ENCODE measurements at places on chromosomes 7 and 10.
A peak's percentile ranks its signal among the peaks of the same experiment; 100 is the strongest.

DNA sequence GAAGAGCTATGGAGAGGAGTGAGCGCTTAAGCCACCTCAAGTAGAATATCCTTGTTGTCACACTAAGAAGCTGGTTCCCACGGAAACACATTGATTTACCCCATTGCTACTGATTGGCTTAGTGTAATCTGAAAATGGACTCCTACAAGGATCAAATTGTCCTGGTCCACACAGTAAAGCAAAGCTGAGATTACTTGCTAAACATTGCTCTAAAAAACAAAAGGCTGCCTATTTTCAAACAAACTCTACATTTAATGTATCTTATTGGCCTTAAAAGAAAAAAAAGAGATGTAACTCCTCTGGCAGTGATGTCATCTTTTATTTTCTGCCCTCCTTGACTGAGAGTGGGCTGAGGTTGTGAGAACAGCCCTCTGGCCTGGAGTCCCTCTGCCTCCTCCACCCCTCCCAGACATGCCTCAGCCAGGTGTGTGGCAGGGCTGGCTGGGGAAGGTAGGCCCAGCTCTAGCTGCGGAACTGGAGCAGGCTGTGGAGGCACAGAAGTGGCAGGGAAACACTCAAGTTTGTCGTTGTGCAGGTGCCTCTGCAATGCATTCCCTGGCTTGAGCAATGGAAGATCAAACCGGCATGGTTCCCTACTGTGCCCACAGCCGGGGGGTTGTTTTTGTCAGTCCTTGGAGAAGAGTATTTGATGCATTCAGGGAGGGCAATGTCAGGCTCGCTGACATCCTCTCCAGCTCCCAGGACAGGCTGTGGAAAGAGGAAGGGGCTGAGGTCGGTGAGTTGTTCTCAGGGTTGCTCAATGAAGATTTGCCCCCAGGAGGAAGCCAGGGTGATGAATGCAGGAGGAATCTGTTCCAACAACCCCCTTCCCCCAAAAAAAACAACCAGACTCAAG lies 9.1 kb downstream of the KLF6 start:
- no peak for DNase-seq

DNA sequence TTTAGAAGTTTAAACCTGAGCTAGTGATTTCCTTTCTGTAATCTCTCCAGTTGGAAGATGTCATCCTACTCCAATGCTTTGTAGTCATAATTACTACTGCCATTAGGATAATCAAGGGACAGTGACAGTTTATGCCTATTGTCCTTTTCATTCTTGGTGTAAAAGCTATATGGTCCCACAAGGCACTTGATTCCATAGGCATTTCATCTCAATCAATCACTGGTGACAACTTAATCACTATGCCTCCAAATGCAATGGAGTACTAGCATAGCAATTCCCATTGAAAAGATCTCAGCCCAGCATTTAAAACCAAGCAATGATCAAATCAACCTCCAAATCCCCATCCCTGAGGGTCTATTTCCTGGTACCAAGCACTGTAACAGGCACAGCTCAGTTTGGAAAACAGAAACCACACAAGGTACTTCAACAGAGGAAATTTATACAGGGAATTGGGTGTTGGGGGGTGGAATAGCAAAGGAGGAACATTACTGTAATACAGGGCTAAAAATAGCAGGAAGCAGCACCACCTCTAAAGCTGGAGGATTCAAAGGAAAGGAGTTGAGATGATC lies 51.0 kb downstream of the FHIP2A start:
- no peak for DNase-seq

DNA sequence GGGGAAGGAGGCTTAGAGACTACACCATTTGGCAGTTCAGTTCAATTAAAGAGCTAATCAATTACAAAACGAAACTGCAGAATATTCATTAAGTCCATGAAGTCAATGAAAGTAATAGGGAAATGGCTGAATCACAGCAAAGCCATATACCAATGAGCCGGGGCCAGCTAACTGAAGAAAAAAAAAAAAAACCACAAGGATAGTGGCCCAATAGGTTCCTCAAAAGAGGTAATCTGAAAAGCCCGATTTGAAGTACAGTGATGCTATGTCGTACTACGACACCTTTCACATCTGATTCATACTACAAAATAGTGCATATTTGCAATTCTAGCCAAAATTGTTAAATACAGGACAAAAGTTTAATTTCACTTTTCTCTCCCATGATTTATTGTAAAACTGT lies 2.5 kb downstream of the ARHGAP12 start:
- DNase-seq: no peak

- no peak for DNase-seq
Measured at GRCh38 chr7:4127909-4128560, 554.1 kb upstream of the FOXK1 start.

GRCh38 chr10:64044098-64044497 lies 522.9 kb downstream of the REEP3 start:
- no peak for DNase-seq

GRCh38 chr10:3873728-3874461 lies 88.9 kb upstream of the KLF6 start:
- no peak for DNase-seq

DNA sequence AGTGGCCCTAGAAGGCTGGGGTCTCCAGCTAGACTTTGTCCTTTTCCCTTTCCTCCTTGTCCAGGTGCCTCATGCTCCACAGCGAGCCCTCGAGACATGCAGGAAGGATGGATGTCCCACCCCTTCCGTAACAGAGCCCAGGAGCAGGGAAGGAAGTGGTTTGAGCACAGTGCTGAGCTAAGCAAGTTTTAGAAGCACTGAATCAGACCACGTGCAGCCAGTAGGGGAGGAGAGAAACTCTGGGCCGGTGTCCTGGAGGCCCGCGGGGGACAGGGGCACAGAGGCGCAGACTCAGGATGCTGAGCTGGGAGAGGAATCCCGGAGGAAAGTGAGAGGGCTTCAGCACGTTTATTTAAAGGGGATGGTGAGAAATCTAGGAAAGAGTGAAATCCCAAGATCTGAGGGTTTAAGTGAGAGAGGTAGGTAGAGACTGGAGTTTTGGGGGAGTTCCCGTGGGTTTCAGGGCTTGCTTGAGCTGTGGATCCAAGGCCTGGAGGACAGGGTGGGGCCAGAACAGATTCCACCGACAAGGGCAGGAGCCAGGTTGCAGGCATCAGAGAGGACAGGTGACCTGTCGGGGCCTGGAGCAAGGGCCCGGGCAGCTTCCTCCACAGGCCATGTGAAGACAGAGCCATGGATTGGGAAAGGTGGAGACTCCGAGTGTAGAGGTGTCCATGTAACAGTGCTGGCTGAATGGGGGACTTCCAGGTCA lies 4.4 kb upstream of the IRF5 start:
- peak; percentile 56 for DNase-seq

GRCh38 chr10:82213784-82214183 lies 338.8 kb downstream of the NRG3 start:
- no peak for DNase-seq

DNA sequence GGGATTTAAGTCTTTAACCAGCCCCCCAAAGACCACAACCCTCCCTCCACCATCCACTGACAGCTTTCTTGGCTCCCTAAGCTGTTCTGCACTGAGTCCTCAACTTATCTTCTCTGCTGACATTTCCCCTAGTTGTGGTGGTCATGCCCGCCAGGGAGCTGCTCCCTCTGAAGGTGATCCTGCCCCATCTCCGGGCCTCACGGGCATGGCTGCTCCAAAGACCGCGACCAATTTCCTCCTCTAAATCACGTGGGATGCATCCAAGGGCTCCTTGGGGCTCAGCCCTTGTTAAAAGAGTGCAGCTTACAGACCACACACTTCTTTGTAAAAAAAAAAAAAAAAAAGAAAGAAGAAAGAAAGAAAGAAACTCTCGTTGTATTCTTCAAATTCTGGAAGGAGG lies 27.1 kb upstream of the KLF6 start:
- no peak for DNase-seq

DNA sequence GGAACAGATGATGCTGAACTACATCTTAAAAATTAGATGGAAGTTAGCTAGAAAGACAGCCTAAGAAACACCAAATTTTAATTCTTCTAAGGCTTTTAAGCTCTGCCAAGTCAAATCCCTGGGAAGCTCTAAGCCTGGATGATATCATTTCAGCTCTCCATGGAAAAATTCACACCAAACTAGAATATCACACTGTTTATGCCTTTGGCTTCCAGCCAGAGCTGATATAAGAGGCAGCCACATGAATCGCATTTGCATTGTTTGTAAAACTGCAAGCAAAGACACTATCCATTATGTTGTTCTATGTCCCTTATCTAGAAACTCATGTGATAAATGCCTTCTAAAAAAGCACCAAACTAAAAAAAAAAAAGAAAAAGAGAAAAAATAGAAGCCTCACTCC lies 430.4 kb downstream of the GRID1 start:
- no peak for DNase-seq

DNA sequence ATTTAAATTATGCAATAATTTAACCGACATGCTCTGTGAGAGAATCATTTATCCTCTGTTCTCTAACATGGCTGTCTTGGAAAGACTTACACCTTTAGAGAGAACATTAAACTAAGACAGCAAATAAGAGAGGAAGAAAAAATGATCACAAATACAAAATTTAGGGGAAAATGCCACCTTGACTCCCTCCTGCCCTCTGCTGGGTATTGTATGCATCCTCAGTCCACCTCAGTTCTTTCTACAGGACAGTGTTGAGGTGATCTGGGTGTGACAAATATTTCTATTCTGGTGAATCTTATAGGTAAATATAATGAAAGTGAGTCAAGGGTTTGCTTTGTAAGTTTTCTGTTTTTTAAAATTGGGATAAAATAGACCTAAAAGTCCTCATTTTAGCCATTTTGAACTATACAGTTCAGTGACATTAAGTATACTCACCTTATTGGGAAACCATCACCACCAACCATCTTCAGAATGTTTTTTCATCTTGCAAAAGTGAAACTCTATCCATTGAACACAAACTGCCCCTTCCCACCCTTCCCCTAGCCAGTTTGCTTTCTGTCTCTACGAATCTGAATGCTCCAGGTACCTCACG lies 61.5 kb upstream of the ELMO1 start:
- peak; percentile 21 for DNase-seq

GRCh38 chr7:42476255-42476654 lies 239.2 kb upstream of the GLI3 start:
- no peak for DNase-seq

DNA sequence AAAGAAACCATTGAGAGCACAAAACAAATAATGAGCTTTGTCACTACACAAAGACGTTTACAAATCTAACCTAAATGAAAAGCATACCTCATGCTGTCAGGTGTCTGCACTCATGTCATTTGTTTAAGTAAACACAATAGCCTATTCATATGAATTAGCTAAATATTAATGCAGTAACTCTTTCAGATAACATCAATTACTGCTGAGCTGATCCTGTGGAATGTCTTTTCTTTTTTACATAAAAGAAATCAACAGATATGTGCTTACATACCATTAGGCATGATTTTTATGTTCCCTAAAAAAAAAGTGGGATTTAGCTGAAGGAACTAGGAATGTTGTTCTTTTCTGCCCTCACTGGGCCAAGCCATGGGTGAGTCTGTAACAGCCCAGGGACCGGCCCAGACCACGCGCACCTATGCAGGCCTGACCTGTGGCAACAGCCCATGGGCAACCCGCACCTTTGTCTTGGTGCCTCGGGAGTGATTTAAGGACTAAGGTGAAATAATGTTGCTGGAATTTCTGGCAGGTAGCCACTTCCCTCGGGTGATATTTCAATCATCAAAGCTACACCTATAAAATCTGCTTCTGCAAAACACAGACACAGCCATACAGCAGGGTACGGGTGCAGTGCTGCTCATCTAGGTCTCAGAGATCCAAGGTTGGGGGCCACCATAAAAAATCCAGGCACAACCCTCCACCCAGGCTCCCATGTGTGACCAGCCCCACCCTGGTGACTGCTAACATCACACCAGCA lies 44.6 kb downstream of the FGFR2 start:
- no peak for DNase-seq

DNA sequence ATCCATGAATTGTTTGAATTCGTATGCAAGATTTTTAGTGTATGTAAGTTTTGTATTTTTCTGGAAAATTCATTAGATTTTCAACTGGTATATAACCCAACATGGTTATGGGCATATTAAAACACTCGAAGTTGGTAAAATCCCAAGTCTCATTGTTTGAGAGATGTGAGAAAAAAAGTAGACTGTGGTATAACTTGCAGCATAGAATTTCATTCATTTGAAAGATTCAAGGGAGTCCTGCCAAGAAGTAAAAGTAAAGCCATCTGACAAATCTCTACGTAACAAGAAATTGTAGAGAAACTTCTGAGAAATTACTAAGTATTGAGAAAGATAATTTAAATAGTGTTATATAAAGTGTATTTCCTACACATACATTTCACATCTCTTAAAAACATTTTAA lies 40.2 kb downstream of the SEMA3E start:
- no peak for DNase-seq

GRCh38 chr7:26090927-26091519 lies 61.0 kb upstream of the NFE2L3 start:
- DNase-seq: peak; percentile 33

DNA sequence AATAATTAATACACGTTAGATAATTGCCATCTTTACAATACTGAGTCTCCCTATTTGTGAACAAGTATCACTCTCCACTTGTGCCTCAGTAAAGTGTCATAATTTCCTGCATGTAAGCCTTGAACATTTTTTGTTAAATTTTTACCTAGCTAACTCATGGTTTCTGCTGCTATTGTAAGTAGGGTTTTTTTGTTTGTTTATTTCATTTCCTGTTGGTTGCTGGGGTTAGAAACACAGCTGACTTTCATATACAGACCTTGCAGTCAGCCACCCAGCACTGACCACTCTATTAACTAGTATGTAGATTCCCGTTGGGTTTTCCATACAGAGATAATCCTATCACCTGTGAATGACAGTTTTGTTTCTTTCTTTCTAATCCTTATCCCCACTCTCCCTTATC lies 133.3 kb downstream of the MPP7 start:
- DNase-seq: no peak

DNA sequence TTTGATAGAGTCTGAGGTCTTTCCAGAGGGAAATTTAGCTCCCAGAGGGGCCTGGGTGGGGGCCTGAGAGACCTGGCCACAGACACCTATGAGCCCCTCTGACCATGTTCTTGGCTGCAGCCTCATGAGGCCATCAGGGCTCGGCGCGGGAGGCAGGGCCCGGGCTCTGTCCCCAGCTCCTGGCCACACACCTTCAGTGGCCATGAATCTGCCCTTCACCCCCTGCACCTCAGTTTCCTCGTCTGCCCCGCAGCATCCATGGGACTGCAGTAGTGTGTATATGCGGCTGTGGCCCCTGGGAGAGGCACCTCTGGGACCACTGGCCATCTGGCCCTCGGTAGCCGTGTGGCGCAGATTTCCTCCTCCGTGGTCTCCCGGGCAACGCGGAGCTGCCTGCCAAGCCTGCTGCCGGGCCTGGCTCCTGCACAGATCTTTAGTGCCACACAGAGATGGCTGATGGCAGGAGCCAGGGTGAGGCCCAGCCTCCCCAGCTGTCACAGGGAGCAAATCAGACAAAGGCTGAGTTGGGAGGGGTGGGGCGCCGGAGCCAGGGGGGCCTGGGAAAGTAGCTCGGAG lies 23.6 kb upstream of the ADCYAP1R1 start:
- DNase-seq: no peak

- DNase-seq: peak; percentile 46
Measured at GRCh38 chr10:71771821-71772617, 1.3 kb downstream of the VSIR start.

DNA sequence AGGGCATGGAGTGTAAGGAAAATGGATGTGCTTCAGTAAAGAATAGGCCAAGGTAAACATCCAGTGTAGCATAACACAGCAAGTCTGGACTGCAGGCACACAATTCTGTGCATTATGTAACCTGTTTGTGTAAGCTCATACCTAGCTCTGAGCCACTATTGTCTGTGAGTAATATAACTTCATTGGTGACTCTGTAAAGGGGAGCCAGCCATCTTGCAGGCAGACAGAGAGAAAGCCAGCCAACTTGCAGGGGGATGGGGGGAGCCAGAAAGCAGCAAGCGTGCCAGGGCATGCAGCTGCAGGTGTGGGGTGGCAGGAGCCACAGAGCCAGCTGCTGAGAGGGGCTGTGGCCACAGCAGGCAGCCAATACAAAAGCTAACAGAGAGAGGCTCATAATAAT lies 449.2 kb downstream of the IPMK start:
- DNase-seq: no peak
